ENCODE measurements at places on chromosomes 2 and 18. TPM values are rescaled to one million over a fixed set of nuclear protein-coding genes. Genes with fewer than 3 reads are reported as not detected.

DNA sequence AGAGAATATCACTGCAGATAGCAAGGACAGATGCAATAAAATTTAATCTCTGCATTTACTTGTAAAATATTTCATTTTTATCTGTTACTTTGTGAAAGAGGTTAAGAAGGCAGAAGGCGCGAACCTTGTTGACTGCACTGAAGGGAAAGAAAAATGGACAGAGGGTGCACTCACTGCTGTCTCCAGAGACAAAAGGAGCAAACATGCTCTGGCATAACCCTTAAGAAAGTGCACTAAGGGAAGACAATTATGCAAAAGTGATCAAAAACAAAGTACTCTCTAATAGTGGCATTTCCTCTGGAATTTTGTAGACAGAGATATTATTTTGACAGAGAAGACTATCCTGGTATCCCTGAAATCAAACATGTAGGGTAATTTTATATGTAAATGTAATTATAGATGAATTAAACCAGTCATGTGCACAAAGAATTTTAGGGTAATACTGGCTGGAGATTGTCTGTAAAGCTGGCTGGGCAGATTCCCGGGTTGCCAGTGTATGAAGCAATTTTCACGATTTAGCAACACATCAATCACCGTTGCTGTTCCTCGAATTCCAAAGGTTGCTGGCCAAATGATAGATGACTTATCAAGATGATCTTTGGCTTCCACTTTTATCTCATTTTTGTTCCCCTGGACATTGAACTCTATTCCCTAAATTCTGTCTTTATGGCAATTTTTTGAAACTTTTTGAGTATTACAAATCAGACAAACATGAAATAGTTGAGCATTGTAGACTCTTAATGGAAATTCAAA, 1176.9 kb downstream of the SUCLG1 start:
- no peak for DNase-seq

Gene SCN7A
- polyA plus RNA-seq, result 1.8 TPM

DNA sequence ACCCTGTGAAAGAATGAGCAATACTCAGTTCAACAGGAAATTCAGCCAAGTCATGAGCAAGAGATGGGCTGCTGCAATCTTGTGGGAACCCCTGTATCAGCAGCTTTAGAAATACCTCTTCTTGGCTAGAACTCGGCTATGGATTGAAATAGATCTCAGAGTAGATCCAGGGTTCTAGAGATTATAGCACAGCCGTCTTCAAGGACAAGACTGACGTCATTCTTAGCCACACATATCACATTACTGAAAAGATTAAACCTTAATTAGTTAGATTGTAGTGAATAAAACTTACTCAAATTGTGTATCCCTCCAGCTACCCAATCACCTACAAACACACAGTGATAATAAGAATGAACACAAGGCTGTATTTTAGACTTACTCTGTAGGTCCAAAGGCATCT, 776.4 kb downstream of the EPHA4 start:
- no peak for DNase-seq

DNA sequence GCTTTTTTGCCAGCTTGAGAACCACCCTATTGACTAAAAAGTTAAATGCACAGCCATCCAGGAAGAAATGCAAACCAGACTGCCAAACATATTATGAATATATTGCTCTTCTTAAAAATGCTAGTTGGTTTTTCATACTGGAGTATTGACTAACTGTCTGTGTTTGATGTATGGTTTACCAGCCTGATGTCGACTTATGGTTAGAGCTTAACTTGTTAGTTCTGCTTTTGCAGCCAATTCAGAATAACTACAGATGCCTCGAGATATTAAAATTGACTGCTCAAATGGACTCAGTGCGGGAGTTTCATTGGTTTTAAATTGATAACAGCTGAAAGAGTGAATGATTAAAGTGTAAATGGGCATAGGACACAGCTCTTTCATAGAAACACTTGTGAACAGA, 369.8 kb downstream of the ARHGAP15 start:
- DNase-seq, result no peak

- DNase-seq, result no peak
These were observed 422.7 kb downstream of the FBXO15 start for GRCh38 chr18:73724958-73725357.

Gene POTEC
- not detected for polyA plus RNA-seq

DNA sequence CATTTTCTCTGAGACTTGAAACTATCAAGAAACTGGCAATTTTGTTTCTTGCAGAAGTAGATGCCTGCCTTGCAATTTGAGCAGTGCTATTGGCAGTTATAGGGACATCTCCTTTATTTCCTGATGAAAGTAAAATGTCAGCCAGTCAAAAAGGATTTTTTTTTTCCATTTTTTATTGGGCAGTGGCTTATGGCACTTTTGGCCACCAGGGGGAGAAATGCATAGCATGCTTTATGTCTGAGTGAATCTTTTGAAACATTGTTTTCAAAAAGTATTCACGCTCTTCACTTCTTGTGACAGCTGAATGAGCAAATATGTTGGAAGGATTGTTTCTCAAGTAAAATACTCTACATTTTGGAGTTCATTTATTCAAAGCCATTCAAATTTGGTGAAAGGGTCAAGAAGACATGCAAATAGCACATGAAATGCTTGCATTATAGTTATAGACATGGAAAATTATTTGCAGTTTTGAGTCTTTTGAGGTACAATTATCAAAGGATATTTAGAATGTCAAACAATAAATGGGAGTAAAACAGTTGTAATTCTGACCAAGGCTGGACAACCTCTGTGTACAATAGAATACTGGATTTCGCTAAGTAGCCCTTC, 491.0 kb downstream of the CDH2 start:
- DNase-seq, result no peak

Gene RND3
- 45.0 TPM for polyA plus RNA-seq

DNA sequence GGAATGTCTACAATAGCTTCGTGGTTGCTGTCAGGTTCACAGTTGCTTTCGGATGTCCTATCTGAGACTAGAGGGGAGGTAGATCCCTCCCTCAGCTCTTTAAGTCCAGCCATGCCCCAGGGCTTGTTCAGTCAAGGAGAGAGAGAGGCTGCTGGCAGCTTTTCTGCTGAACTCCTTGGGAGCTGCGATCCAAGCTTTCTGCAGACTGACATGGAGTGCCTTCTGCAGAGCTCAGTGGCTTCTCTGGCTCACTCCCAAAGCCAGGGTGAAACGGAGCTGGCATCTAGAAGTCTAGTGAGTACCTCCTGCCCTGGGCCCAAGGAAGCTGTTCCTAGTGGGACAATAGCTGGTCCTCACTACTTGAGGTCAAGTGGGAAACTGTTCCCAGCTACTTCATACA, 62.5 kb downstream of the TMEM17 start:
- no peak for DNase-seq

DNA sequence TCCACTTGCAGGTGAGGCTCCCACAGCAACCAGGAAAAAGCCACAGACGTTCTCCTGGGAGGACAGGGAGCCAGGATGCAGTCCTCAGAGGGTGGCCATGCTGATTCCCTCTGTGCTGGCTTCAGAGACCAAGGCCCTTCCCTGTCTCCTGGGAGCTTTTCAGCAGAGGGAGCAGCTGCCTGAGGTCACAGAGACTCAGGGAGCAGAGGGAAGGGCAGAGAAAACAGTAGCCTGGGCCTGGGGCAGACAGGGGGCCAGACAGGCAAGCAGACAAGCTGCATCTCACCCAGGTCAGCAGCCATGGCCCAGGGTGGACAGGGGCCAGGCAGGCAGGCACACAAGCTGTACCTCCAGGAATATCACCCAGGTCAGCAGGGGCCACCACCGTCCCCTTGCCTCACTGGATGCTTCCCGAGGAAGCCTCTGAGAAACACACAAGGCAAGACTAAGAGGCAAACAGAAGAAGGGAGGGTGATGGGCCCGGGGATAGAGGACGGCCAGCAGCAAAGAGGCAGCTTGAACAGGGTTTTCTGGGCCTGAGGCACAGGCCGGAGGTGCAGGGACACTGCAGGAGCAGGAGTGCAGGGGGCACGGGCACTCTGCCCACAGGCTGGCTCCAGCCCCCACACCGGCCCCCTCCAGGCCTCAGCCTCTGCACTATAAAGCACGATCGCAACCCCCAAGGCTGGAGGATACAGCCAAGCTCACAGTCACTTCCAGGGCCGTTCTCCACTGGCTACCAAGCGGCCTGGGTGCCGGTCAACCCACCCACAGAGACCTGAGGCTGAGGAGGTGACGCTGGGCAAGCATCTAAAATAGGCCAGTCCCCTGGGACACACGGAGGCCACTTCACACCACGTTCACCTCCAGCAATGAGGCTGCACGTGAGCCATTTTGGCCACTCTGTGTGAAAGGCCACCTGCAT, 6.1 kb downstream of the SLC66A2 start:
- DNase-seq, result peak; percentile 43

- peak; percentile 29 for DNase-seq
These were observed 90.7 kb downstream of the POLR1A start for GRCh38 chr2:86015006-86015405.

Gene RPL37A
- polyA plus RNA-seq, result 3,480 TPM

DNA sequence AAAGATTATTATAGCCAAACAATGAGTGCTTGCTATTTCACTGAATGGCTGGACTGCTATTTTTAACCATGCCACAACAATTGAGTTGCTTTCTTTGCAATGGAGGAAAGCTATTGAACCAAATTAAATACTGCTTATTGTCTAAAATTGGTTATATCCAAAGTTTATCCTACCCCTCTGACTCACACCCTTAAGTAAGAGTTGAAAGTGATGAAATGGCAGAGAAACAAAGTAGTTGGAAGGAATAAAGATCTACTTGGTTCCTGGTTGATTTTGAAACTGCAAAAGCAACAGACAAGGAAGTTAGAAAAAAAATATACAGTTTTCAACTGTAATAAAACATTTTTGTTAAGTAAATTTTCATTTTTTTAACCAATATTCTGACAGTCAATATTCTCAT, 47.5 kb downstream of the EML4 start:
- no peak for DNase-seq

- no peak for DNase-seq
These were observed 343.7 kb downstream of the INSIG2 start for GRCh38 chr2:118431997-118432396.

Gene UGT1A5
- 0.22 TPM for polyA plus RNA-seq

GRCh38 chr18:14930576-14930975, 182.6 kb downstream of the ANKRD30B start:
- DNase-seq, result no peak

Gene TRABD2A
- 16.8 TPM for polyA plus RNA-seq

Gene COL4A3
- not detected for polyA plus RNA-seq

Gene ATL2
- polyA plus RNA-seq, result 15.0 TPM

GRCh38 chr2:172986040-172986439, 89.6 kb upstream of the MAP3K20 start:
- DNase-seq, result no peak

GRCh38 chr2:218152172-218152571, 14.6 kb downstream of the CXCR1 start:
- no peak for DNase-seq

GRCh38 chr2:109005686-109006204, 16.7 kb upstream of the EDAR start:
- DNase-seq, result no peak

Gene ANKRD53
- polyA plus RNA-seq, result 1.0 TPM

GRCh38 chr2:29916571-29916970, 4.8 kb downstream of the ALK start:
- DNase-seq, result no peak

GRCh38 chr2:75464348-75464946, 96.3 kb downstream of the EVA1A start:
- no peak for DNase-seq

GRCh38 chr2:219278655-219279150, 463 bp upstream of the DNAJB2 start:
- no peak for DNase-seq

Gene CYRIA
- polyA plus RNA-seq, result 3.0 TPM

DNA sequence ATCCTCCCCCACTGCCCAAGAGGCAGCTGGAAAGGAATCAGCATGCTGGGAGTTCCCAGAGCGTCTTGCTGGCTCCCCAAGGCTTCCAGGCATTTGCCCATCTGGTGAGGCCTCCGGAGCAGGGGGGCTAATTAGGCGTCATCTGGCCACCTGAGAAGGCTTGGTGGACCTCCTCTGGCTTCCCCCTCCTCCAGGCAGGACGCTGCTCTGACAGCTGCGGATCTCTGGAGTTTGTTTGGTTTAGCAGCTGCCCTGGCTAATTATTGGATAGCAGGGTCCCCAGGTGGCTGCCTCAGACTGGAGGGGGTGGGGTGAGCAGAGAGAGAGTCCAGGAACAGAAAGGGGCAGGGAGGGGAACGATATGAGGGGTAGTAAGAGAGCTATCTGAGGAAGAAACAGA, 425.2 kb upstream of the MEX3C start:
- no peak for DNase-seq

Gene RAPGEF4
- 1.1 TPM for polyA plus RNA-seq

GRCh38 chr2:165601065-165601830, 131.8 kb downstream of the CSRNP3 start:
- no peak for DNase-seq

Gene HOXD3
- polyA plus RNA-seq, result 0.92 TPM

Gene TPO
- polyA plus RNA-seq, result 0.60 TPM

GRCh38 chr2:74566754-74567085, 12.2 kb downstream of the DOK1 start:
- DNase-seq, result no peak

- no peak for DNase-seq
These were observed 116.8 kb upstream of the RAB6C start for GRCh38 chr2:129862668-129863067.

- DNase-seq, result no peak
These were observed 71.6 kb upstream of the SPTBN1 start for GRCh38 chr2:54384301-54385203.

DNA sequence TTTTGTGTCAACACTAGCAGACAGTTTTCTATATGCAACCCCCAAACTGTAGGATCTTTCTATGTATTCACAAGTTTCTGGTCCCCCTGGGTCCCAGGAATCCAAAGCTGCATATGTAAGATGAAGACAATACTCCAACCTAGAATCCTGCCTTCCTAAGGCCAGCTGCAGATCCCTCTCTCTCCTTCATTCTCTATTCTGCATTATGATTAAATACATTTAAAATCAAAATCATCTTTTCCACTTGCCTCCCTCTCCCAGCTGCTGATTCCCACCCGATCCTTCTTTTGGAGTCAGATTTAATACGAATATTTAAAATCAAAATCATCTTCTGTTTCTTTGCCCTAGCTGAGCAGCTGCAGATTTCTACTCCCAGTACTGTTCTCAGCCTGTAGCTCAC, 783.0 kb upstream of the ZEB2 start:
- no peak for DNase-seq

DNA sequence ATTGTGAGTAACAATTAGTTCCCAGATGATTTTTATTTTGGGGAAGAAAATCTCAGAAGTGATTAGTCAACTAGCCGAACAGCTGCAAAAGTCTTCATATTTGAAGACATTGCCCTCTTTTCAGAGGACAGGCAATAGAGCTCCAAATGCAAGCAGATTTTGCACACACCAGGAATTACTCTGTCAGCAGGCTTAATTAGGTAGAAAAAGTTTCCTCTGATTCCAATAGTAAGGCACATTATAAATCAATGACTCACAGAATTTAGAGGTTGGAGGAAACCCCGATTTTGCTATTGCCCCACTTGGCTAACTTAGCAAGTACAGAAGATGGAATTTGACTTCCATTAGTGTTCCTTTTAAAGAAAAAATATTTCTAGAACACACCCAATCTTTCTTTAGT, 30.7 kb upstream of the SCN1A start:
- DNase-seq, result no peak

GRCh38 chr2:130152816-130153595, 8.1 kb upstream of the CCDC74B start:
- no peak for DNase-seq

GRCh38 chr18:38313831-38314230, 748.2 kb upstream of the CELF4 start:
- DNase-seq, result no peak

GRCh38 chr2:136917411-136917881, 152.1 kb downstream of the THSD7B start:
- DNase-seq, result no peak

- peak; percentile 61 for DNase-seq
These were observed 106.1 kb downstream of the ZNF516 start for GRCh38 chr18:76388891-76389423.

- DNase-seq, result no peak
These were observed 49.6 kb upstream of the SPAG16 start for GRCh38 chr2:213234641-213235040.

Gene TMEM247
- polyA plus RNA-seq, result not detected

Measured in sigmoid colon (tissue), 7 donors.